ENCODE measurements at places on chromosomes 12 and 14.

DNA sequence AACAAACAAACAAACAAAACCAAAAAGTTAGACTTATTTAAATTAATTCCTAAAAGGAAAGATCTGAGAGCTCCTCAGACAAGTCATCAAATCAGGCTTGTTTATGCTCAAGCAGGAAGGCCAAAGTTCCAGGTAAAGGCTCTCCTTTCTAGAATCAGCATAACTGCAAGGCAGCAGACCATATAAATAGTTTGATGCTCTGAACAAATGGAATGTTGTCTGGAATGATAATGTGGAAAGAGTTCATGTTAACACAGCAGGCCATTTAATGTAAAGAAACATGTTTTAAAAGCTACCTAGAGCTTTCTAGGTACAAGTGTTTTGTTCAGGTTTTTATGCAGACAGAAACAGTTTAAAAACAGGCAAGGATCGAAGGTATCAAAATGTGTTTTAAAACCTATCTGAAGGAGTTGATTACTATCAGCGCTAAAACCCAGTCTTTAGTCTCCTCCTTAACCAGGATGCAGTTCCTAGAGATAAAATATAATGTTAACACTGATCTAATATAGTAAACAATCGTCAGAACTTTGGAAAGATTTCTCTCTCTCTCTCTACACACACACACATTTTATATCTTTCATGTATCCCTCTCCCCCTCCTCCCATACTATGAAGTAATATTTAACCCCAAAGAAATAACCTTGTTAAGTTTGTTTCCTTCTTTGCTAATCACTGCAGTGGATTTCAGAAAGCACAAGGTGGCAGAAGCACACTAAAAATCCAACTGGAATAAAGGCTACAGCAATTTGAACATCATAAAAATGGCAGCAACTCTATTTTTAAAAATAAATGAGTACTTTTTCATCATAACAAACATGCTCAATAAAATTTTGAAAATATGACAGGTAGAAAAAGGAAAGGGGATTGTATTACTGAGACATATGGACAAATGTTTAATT lies 135.5 kb downstream of the PAWR start:
- peak; percentile 1 for DNase-seq

- DNase-seq, result no peak
These were observed 47.9 kb downstream of the SYNE3 start for GRCh38 chr14:95468448-95469133.

DNA sequence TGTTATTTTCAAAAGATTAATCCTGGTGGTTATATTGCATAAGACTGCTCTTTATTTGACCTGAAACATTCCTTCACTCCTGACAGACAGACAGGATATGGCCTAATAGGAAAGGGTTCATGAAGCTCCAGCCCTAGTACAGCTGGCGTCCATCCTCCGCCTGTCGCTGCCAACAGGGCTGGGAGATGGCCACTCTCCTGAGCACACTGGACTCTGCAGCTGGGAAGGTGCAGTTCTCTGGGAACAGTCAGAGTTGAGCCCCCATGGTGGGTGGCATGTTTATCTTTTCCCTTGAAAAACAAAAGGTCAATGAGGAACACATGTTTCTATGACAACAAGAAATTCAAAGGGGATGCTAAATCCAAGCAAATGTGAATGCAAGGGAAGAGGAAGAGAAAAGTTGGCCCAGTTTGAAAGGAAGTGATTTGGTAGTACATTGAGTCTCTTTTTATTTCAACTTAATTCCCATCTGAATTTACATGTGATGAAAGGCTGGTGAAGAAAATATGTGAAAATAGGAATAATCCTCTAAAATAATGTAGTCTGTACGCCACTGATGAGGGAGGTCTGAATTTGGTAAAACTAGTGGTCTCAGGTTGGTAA lies 89.9 kb upstream of the DCN start:
- DNase-seq, result no peak

DNA sequence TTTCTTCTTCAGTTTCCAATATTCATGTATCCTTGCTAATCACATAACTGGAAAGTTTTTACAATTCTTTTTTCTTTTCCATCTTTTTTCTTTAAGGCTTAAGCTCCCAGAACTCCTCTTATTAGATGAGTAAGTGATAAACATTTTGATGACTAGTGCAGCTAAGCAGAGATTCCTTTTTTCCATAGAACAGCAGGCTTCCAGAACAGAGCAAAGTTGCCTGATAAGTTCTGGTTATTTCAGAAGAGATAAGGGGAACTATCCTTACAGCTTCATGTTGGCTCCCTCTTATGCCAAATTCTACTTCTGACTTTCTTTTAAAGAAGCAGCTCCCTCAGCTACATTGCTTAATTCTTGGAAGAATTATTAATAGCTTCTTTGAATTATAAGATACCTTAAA lies 194.7 kb upstream of the FAR2 start:
- no peak for DNase-seq

DNA sequence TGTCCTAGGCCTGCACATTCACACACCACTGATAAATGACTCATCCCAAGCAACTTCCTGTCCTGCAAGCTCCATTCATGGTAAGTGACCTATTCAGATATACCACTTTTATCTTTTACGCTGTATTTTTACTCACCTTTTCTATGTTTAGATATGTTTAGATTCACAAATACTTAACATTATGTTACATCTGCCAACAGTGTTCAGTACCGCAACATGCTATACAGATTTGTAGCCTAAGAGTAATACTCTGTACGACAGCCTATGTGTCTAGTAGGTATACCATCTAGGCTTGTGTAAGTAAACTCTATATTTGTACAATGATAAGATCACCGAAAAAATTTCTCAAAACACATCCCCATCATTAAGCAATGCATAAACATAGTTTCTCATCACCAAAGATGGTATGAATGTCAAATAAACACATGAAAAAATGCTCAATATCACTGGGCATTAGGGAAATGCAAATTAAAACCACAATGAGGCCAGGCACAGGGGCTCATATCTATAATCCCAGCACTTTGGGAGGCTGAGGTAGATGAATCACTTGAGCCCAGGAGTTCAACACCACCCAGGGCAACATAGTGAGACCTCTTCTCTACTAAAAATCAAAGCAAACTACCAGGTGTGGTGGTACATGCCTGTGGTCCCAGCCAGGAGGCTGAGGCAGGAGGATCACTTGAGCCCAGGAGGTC lies 20.7 kb downstream of the ATXN2 start:
- no peak for DNase-seq

- DNase-seq, result no peak
These were observed 11.1 kb upstream of the ETV6 start for GRCh38 chr12:11638315-11638916.

DNA sequence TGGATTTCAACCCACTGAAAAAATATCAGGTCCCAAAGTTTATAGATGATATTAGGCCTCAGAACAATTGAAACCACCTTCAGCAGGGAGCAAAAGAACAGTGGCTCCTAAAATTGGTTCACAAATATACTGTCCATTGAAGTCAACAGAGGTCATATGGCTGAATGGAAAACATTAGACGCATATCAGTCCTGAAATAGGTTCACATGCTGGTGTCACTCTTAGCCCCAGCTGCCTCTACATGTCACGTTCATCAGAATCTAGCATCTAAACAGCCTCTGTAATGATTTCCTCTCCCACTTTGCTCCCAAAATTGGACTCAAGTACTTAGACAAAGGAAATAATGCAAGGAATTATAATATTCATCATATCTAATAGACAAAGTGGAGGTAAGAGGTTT lies 8.7 kb downstream of the FLRT2 start:
- no peak for DNase-seq

DNA sequence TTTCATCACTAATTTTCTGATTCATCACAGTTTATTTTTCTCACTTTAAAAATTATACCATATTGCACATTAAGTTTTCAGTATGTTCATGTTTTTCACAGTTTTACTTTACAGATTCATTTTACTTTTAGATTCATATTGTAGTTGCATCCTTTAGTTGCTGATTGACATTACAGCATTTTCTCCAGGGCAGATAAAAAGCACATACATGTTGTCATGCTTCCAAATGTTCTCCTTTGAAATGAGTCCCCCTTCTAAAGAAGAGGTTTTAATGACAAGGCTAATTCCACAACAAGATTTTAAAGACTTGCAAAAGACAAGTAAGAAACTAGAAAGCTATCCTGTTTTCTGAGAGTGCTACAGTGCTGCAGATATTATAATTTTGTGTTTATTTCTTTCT lies 72.1 kb upstream of the RASSF8 start:
- no peak for DNase-seq

DNA sequence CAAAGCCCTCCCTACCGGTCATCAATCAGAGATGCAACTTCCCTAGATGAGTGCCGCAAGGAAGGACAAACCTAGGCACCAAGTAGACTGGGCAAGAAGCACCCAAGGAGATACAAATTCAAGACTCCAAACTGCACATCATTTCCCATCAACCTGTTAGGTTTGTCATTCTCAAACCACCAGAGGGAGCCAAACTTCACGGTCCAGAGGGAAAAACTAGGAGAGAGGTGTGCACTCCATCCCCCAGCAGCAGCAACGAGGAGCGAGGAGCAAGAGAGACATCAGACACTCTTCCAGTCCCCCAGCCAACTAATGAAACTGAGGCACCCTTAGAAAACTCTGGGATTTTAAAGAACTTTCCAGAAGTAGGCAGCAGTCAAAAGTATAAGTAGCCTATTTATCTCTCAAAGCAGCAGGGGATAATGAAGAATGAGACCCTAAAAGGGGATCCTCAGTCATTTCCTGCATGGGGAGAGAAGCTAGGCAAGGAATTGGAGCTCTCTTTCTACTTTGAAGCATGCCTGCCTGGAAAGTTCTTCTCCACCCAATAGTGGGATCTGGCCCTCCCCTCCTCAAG lies 37.0 kb upstream of the NT5DC3 start:
- peak; percentile 46 for DNase-seq

- no peak for DNase-seq
These were observed 32.4 kb upstream of the HELB start for GRCh38 chr12:66269757-66270383.

DNA sequence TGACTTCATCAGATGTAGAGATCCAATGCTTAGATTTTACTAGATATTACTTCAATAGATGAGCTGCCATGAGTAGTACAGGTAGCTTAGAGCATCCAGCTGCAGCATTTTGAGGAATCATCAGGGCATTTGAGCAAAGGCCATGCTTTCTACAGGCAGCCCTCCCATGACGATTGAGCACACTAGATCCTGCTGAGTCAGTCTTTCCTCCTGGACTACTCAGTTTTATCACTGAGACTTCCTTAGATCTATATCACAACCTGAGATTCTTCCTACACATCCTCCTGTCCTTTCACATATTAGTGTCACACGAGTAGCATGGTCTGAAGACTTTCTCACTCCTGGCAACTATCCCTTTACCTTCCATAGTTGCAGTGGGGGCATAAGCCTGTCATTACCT lies 1401.8 kb downstream of the FSCB start:
- DNase-seq, result no peak

- DNase-seq, result no peak
These were observed 321.6 kb downstream of the ZFP36L1 start for GRCh38 chr14:68471029-68471963.

DNA sequence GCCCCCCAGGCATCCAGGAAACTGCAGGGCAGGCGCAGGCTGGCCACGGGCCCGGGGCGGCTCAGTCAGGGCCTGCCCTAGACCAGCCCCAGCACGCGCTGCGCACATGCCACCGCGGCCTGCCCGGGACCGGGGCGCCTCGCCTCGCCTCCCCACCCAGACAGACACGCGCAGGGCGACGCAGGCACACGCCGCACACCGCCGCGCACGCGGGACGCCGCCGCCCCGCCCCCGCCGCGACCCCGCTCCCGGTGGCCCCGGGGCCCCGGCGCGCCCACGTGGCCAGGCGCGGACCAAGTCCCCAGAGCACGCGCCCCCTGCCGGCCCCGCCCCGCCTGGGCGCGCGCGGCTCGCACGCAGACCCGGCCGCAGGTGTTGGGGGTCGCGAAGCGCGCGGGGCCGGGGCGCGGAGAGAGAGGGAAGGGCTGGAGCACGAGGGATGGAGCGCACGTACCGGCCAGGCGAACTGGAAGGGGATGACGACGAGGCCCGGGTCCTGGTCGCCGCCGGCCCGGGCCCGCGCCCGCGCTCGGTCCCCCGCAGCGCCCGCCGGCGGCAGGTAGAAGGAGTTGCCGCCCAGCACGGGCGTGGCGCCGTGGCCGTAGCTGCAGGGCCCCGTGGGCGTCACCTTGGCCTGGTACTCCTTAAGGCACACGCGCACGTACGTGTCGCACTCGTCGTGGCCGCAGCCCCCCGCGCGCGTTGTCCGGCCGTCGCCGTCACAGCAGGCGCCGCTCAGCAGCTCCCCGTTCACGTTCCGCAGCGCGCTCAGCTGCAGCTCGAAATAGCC lies 1.1 kb downstream of the JAG2 start:
- no peak for DNase-seq

DNA sequence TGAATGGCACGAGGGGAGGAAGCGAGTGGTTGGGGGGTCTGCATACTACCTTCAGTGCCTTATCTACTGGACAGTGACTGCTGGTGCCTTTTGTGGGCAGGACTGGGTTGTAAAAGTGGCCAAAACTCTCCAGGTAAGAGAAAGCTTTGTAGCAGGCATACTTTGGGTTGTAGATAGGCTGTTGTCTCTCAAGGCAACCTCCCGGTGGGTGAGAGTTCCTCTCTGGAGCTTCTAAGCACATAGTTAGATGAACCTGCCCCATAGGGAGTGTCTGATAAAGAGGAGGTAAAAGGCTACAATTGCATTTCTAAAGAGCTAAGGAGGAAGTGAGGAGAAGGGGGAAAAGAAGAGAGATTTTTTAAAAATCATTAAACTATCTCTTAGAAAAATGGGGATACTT lies 4.2 kb upstream of the DAD1 start:
- no peak for DNase-seq

GRCh38 chr12:3631759-3632158 lies 121.2 kb downstream of the CRACR2A start:
- DNase-seq, result no peak

DNA sequence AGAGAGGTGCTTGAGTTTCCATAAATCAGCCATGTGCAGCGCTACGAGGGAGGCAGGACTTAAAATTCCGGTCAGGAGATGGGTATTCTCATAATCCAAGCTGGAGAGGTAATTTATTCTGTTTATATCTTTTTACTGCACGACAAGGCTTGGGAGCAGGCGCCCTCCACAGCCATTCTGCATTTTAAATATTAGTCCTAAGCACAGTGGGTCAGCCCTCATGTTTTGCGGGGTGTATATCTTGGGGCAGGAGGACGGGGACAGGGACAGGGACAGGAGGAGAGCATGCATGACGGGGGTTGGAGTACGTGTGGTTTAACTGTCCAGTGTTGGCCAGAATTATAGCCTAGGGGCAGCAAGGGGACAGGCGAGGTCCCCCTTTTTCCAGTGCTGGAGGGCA lies 14.5 kb downstream of the LHX5 start:
- DNase-seq, result no peak

GRCh38 chr14:22886500-22887259 lies 3.7 kb downstream of the REM2 start:
- no peak for DNase-seq

- no peak for DNase-seq
These were observed 629 bp upstream of the TTC7B start for GRCh38 chr14:90816681-90817436.

Measured in GDM1 (cell line).